Fibroblast of villous mesenchyme (primary cell): ENCODE measurements at places on chromosomes 13 and 19. TPM values are rescaled to one million over a fixed set of nuclear protein-coding genes. Genes with fewer than 3 reads are reported as not detected.
A peak's percentile ranks its signal among the peaks of the same experiment; 100 is the strongest.

- DNase-seq, result no peak
Measured at GRCh38 chr13:30121666-30122065, 185.7 kb downstream of the KATNAL1 start.

DNA sequence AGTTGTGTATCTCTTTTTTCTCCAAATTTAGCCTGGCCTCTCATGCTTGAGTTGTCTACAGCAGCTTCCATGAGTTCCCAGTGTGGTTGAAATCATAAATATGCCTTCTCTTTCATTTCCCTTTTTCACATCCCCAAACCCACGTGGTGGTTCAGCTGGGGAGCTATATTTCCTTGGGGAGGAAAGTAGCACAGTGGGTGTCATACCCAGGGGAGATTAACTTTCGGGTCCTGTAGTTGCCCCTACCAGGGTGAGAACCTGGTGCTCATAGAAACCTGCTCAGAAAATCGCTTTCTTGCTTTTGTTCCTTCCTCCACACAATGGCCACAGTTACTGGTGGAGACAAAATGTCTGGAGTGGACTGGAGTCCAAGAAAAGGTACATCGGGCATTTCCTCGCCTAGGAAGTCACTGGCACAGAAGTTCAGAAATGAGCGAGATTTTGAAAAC is 7.0 kb upstream of the LILRA4 start:
- no peak for DNase-seq

DNA sequence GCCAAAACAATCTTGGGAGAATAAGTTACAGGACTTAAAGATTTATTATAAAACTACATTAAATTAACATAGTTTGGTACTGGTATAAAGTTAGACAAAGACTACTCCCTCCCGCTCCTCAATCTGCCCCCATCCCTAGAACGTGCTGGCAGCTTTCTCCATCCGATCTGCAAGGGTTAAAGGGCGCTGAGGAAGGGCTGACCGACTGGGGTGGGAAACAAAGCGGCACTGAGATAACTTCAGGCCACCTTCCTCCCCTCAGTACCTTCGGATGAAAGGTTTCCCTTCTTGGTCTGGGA is 790 bp upstream of the SUGT1 start:
- no peak for DNase-seq

- no peak for DNase-seq
Measured at GRCh38 chr13:98190889-98191444, 13.9 kb upstream of the RNF113B start.

DNA sequence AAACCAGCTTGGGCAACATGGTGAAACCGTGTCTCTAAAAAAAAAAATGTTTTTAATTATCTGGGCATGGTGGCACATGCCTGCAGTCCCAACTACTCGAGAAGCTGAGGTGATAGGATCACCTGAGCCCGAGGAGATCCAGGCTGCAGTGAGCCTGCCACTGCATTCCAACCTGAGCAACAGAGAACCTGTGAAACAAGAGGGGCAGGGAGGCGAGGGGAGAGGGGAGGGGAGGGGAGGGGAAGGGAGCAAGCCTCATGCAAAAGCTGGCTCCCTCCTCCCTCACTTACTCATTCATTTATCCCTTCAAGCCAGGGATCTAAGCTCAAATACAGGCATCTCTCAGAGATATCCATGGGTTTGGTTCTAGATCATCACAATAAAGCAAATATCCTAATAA is 8.9 kb downstream of the ATP7B start:
- DNase-seq, result no peak

DNA sequence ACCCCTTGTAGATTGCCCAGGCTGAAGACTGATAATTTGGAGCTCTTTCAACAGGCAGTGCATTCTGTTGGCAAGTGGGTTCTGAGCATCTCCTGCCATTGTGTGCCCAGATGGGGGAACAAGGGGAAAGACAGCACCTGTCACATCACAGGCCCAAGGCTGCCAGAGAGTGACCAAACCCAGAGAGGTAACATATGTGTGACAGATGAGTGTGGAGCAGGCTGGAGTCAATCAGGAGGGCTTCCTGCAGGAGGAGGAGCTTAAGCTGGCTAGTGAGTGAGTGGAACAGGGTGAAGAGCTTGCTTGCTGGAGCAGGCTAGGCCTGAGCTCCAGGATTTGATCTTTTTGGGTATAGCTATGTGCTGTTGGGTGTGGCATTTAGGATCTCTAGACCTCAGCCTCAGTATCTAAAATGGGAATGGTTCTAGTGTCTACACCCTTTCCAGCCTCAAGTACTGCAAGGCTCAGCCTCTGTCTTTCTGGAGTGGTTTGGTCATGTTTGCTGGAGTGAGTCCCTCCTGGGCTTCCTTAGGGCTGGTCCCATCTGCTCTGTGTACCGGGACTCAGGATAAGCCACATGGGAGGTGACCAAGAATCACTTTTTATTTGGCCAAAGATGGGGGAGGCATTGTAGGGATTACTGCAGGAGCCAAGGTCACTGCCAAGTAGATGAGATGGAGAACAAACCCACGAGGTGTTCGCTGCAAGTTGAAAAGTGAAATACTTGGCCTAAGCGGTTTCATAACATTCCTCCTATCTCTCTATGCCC is 152.4 kb upstream of the TSHZ3 start:
- no peak for DNase-seq

- DNase-seq, result no peak
Measured at GRCh38 chr13:109819874-109820273, 33.5 kb upstream of the IRS2 start.

GRCh38 chr19:4635754-4636116 is 3.6 kb upstream of the TNFAIP8L1 start:
- DNase-seq, result no peak

GRCh38 chr13:37984357-37984756 is 114.8 kb upstream of the TRPC4 start:
- no peak for DNase-seq

DNA sequence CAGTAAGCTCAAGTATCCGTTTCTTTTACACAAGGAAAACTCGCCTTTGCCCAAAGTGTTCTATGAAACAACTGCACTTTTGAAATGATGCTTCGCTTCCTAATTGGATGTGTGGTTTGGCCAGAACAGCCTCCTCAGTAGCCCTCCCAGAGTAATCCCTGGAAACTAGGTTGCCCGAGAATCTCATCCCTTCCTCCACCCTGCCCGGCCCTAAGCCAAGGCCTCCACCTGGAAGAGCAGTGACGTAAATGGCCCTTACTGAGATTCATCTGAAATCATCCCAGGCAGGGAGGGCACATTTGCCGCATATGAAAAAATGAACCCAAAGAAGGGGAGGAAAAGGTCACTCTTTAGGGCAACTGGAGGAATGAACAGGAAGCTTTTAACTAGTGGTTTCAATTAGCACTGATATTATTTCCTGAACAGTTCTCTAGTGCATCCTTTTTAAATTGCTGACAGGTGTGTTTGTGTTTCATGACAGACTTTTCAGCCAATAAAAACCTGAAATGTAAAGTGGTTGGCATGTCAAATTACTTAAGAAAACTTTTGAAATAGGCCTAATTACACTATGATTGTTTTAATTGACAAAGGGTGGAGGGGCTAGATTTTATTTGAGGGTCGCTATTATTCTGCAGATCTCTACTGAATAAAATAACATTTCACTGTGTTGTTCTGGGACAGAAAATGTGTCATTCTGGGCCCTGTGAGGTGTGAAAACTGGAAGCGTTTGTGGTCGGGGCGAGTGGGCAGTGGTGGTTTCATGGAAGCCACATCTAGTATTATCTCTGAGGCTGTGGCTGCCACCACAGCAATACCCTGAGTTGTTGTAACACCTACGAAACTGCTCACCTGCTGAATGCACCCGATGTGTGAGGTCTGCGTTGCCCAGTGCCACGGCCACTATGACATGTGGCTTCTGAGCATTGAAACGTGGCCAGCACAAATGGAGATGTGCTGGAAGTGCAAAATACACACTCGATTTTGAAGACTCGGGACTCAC is 112.1 kb downstream of the ZIC5 start:
- no peak for DNase-seq

- DNase-seq, result no peak
Measured at GRCh38 chr13:105370011-105370650, 1165.3 kb downstream of the EFNB2 start.

GRCh38 chr13:100350601-100351000 is 238.0 kb downstream of the GGACT start:
- DNase-seq, result no peak

DNA sequence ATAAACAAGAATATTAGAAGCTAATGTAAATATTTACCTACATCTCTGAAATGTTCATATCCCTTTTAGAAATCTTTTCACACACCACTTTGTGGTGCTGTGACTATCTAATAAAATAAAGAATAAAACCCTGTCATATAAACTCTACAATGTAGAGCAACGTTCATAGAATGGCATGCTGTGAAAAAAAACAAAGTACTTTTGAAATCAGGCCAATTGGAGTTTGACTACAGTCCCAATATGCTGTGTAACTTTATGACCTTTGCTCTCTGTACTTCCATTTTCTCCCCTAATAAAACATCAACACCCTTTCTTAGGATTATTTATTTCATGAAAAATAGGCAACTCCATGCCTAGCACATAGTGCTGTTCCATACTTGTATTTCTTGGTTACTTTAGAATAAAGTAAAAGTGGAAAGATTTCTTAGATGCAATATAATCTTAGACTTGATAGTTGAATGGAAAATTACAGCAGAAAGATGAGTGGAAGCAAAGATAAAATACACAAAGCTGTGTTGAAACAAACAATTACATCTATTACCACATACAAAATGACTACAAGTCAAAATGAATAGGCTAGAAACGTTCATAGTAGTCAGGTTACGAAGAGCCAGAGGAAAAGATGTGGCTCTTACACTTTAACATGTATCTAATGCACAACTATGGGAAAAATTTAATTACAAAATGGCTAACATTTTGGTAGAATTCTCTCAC is 613.2 kb upstream of the SLITRK5 start:
- DNase-seq, result peak; percentile 30

Gene SSC5D
- total RNA-seq, result 21.2 and 23.2 TPM in 2 replicates

Gene PPM1N
- total RNA-seq, result 1.3 and 2.3 TPM in 2 replicates

Gene SIGLEC10
- not detected in 2 replicates for total RNA-seq

Gene KIRREL2
- total RNA-seq, result under 0.01 TPM in 1 of 2 replicates, not detected in the other

Gene HIF3A
- total RNA-seq, result 0.43 and 0.64 TPM in 2 replicates
